ENCODE measurements at places on chromosomes 13 and 19.

GRCh38 chr13:25778808-25779305 lies 273.0 kb downstream of the SHISA2 start:
- DNase-seq: no peak

- DNase-seq: no peak
Measured at GRCh38 chr13:38412266-38412665, 62.6 kb downstream of the UFM1 start.

DNA sequence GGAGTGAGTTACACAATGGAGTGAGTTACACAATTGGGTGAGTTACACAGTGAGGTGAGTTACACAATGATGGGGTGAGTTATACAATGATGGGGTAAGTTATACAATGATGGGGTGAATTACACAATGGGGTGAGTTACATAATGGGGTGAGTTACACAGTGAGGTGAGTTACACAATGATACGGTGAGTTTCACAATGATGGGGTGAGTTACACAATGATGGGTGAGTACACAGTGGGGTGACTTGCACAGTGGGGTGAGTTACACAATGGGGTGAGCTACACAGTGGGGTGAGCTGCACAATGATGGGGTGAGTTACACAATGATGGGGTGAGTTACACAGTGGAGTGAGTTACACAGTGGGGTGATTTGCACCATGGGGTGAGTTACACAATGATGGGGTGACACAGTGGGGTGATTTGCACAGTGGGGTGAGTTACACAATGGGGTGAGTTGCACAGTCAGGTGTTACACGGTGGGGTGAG lies 52.5 kb upstream of the GAS6 start:
- no peak for DNase-seq

- DNase-seq: no peak
Measured at GRCh38 chr19:55276720-55277430, 3.0 kb downstream of the HSPBP1 start.

- DNase-seq: no peak
Measured at GRCh38 chr19:9673912-9674662, 813 bp downstream of the ZNF562 start.

GRCh38 chr13:34300559-34300958 lies 482.6 kb downstream of the RFC3 start:
- no peak for DNase-seq

GRCh38 chr13:69556540-69557196 lies 551.0 kb upstream of the ATXN8OS start:
- no peak for DNase-seq

- DNase-seq: no peak
Measured at GRCh38 chr13:33072282-33072681, 56.1 kb downstream of the KL start.

- no peak for DNase-seq
Measured at GRCh38 chr13:58476206-58476918, 844.8 kb downstream of the PCDH17 start.

DNA sequence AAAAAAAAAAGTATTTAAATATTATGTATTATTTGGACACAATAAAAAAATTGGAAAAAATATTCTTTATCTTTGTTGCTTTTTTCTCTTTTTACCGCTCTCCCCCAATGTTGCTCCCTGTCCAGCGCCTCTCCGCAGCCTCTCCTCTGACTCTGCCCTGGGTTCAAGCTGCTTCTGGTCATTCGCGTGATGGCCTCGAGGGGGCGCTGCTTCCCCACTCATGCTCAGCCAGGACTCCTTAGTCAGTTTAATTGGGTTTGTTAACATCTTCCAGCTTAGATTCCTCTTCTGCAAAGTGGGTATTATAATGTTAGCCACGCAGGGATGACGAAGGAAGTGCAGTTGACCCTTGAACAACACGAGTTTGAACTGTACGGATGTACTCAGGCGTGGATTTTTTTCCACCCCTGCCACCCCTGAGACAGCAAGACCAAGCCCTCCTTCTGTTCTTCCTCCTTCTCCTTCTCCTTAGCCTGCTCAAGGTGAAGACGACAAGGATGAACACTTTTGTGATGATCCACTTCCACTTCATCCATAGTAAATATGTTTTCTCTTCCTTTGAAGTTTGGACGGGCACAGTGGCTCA lies 4.9 kb upstream of the NWD1 start:
- peak; percentile 52 for DNase-seq
